DMS79 (cell line): ENCODE measurements at places on chromosomes 6 and 20.

- DNase-seq: no peak
Observed at GRCh38 chr6:34374508-34374907, 18.0 kb downstream of the NUDT3 start.

GRCh38 chr6:26205625-26206574 lies 118.7 kb downstream of the HFE start:
- DNase-seq: no peak

DNA sequence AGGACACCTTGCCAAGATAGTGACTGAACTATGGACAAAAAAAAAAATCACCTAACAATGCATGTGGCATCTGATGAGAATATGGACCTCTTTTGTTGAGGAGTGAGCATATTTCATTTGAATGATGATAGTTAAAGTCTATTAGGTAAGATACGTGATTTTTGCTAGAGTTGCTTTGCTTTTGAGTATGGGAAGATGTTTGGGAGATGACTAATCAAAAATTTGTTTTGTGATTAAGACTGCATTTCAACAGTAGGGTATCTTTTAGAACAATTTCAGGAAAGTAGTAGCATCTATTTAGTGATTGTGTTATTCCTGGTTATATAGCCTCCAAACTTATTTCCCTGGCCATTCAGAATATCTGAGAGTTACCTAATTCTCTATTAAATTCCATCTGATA lies 878.6 kb upstream of the CITED2 start:
- no peak for DNase-seq

GRCh38 chr6:87199787-87200186 lies 44.4 kb downstream of the ZNF292 start:
- no peak for DNase-seq

- DNase-seq: peak; percentile 67
Observed at GRCh38 chr6:27374824-27375612, 13.5 kb upstream of the ZNF391 start.

DNA sequence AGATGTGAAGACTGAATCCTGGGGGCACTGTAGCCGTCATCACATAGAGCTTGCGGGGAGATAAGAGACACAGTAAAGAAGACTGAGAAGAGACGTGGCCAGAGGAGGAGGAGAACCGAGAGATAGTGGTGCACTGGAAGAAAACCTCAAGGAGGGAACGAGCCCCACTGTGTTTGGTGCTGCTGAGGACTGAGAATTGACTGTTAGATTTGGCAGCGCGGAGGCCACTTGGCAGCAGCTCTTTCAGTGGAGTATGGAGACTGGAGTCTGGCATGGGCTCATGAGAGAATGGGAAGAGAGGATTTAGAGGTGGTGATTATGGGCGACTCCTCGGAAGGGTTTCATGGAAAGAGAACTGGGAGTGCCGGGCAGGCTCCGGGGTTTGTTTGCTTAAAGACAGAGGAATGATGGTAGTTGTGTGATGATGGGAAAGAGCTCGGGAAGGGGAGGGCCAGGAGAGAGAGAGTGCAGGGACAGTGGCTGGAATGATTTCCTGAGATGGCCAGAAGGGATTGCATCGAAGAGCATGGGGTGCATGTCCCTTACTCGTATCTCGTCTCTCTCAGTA lies 18.0 kb downstream of the CDYL start:
- DNase-seq: no peak

GRCh38 chr6:36977470-36977941 lies 8.5 kb downstream of the MTCH1 start:
- DNase-seq: no peak

- DNase-seq: no peak
Observed at GRCh38 chr6:46221222-46221793, 50.5 kb upstream of the ENPP5 start.

DNA sequence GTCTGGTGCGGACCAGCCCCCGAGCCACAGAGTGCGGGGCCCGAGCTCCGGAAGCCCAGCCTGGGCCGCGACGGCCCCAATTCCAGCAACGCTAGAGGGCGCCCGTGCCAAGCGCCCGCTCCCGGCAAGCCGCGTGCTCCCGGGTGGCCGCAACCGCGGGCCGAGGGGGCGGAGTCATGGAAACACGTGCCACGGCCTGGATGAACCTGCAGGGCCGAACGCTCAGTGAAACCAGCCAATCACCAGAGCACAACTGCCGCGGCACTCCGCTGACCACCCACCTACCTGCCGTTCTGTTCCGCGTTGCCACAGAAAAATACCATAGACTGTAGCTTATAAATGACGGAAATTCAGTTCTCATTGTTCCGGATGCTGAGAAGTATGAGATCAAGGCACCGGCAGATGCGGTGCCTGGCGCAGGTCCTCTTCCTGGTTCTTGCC lies 85.7 kb upstream of the FOXC1 start:
- no peak for DNase-seq

DNA sequence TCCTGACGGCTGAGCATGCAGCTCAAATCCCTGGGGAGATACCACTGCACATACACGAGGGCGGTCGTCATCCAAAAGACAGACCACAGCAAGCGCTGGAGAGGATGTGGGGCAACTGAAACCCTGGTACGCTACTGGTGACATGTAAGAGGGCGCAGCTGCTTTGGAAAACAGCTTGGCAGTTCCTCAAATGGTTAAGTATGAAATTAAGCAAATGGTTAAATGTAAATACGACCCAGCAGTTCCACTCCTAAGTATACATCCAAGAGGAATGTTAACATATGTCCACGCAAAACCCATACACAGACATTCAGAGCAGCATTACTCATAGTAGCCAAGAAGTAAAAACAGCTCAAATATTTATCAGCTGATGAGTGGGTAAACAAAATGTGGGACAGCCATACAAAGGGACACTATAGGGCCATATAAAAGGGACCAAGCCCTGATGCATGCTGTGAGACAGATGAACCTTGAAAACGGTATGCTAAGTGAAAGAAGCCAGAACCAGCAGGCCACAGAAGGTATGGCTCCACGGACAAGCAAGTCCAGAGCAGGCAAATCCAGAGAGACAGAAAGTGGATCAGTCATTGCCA lies 38.5 kb downstream of the RIPOR3 start:
- DNase-seq: no peak

DNA sequence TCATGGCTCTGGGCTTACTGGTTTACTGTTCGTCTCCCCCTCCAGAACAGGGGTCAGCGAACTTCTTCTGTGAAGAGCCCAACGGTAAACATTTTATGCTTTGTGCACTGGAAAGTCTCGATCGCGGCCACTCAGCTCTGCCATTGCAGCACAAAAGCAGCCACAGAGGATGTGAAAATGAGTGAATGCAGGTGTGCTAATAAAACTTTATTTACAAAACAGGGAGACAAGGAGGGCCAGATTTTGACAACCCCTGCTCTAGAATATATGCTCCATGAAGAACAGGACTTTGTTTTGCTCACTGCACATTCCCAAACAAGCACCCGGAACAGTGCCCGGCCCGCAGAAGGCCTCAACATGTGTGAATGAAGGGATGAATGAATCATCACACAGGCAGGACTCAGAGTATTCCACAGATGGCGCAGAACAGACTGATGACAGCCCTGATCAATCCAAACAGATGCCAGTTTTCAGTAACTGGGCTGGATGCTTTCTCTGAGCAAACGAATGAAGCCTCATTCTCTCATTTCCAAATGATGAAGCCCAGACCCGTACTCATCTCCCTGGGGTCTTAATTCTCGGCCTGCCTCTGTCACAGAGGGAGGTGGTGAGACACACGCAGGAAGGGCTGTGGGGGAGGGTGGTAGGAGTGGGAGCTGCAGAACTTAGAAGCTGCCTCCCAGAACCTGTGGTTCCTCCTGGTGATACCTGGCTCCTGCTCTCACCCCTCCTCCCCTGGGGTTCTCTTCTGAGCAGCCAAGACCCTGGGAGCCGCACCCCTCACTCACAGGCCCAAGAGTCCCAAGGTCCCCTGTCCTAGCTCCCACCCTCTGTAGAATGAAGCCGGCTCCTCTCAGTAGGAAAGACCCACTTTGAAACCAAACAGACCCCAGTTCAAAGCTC lies 196.4 kb downstream of the PREX1 start:
- no peak for DNase-seq

- no peak for DNase-seq
Observed at GRCh38 chr6:146289816-146290588, 253.6 kb upstream of the RAB32 start.

DNA sequence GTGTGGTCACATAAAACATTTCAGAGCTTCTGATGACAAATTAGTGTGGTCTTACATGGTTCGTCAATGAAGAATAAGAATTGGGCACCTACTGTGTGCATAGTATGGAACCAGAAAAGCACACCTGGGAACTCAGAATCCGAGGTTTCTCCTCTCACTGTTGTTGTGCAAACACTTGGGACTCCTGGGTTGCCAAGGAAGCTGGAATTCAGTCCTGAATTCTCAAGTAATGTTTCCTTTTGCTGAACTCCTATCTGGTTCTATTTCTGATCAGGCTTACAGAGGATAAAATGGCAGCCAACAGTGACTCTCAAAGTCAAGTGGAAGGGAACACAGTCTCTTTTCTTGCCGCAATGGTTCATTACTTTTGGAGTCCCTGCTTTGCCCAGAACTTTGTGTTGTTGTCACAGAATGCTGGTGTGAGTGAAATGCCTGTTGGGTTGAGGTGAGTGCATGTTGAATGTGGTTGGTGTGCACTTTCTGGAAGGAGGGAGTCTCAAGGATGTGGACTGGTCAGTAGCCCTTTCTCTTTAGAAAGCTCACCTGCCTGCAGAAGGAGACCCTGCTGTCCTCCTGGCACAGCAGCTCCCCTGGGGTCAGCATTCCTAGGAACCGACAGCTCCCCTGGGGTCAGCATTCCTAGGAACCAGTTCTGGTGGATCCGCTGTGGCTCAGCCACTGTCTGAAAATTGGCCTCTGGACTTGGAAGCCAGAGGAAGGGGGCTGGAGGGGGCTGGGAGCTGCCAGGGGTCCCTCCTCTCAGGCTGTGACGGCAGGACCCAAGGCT lies 1.4 kb downstream of the UNC93A start:
- DNase-seq: no peak

DNA sequence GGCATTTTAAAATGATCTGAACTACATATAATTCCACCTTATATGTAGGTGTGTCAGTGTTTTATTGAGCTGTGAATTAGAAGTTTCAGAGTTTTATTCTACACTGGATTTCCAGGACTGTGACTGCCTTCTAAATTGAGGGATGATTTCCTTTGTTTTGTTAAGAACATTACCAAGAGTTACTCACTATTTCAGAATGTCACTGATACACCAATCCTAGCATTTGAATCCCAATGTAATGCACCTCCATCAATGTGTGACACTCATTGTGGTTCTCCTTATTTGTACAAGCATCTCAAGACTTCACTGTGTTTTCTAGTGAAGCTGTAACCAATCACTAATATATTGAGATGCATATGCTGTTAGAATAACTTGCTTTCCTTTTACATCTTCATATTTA lies 86.8 kb downstream of the PLCB1 start:
- DNase-seq: no peak

DNA sequence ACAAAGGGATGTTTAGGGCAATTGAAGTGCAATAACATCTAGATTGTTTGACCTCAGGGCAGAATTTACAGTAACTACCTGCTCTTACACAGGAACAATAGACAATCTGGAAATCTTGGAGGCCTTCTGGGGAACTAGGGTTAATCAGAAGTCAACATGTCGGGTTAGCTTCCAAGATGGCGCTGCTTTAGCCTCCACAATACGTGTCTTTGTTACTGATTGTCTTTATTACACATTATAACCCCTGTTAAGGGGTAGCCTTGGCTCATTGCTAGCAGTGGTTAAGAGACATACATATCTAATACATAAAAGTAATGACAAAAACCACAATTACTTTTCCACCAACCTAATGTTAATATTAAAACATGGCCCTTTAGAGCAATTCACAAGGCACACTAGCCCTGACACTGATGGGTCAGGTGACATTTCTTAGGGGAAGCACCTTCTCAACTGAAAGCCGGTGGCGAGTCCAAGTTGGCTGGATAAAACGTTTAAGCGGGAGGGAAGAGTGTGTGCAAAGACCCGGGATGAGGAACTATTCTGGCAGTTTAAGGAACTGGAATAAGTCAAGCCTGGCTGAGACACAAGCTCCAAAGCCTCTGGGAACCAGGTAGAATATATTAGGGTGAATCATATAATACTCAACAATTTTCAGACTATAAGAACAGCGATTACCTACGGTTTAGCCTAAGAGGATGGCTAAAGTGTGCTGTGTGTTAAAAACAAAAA lies 236.9 kb downstream of the BCAS1 start:
- DNase-seq: no peak

DNA sequence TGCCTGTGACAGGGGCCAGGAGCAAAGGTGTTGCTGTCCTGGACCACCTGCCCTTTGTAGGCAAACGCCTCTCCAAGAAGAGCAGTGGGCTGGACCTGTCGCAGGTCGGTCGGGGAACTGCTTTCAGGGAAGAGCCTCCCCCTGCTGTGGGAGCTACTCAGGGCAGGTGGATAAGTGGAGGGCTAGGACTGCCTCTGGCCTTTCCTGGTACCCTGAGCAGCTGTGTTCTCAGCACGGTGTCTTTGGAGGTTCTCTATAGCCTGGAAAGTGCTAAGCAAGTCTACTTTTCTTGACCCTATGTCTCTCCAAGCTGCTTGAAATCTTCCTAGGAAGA lies 35.0 kb downstream of the BPIFB1 start:
- no peak for DNase-seq

DNA sequence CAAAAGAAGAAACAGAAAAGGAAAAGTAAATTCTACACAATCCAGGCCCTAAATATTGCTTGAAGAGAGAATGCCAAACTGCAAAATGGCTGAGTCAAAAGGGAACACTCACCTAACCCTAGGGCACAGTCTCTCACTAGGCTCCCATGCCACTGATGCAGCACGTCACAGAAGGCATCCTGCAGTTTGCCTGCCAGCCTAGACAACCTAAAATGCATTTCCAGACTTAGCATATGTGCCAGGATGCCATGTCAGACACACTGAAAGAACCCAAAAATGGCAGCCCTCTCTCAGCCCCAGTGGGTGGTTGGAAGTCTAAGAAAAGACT lies 10.6 kb upstream of the SIRPD start:
- DNase-seq: no peak

DNA sequence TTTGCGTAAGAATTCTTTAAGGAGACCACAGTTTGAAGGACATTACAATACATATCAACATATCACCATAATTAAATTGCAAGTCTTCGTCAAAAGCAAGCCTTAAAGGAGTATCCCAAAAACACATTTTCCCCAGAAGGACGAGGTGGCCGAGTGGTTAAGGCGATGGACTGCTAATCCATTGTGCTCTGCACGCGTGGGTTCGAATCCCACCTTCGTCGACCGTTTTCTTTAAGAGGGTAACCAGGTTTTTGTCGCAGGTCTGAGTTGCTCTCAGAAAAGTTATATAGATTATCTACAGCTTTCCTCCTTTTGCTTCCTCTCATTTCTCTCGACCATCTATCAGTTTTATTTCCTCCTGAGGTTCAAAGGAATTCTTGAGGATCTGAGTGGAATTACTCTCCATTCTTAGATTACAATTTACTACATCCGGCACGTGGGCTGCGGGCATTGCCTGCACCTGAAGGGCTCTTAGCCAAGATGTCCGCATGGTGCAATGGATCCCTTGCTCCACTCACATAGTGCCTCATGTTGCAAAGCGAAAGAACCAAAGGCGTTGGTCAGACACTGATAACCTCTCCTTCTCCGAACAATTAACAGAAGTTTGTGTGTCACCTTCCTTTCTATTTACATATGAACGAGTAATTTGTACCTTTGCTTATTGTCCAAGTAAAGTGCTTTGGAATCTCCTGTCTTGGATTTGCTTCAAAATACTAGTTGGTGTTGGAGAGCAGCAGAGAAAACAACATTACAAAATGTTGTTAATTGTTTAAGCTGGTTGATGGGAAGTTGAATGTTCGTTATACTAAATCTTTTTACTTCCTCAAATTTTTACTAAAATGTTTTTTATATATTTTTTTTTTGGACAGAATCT lies 14.0 kb downstream of the POM121L2 start:
- DNase-seq: no peak
